Activated CD4-positive, CD25-positive, alpha-beta regulatory T cell treated with anti-CD3 and anti-CD28 coated beads, Interleukin-2, amount 50 U/mL, for 24 hours (primary cell): ENCODE measurements at places on chromosomes 12 and 14.
A peak's percentile ranks its signal among the peaks of the same experiment; 100 is the strongest.

DNA sequence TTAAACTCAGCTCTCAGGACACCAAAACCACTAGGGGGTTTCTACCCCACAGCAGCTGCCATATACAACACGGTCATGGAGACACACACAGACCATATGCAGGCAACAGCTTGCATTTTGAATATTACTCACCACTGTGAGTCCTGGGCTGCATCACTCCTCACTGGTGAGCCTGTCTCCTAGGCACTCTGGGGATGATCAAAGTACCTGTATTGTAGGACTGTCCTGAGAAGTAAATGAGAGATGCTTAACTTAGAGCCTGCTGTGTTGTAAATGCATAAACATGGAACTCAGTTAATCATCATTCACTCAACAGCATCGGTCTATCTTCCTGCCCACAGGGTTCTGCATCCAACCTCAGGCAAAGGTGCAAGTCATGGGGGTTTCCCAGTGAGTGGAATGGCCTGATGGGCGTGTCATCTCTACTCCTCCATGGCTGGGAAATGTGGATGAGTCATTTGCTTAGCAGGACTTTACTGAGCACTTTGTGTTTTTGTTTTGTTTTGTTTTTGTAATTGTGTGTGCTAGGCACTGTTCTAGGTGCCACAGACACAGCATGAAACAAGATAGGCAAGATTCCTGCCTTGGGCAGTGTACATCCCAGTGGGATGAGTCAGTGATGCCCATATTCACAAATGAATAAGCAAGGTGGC is 1141.2 kb upstream of the TMEM132C start:
- peak; percentile 81 for ATAC-seq

DNA sequence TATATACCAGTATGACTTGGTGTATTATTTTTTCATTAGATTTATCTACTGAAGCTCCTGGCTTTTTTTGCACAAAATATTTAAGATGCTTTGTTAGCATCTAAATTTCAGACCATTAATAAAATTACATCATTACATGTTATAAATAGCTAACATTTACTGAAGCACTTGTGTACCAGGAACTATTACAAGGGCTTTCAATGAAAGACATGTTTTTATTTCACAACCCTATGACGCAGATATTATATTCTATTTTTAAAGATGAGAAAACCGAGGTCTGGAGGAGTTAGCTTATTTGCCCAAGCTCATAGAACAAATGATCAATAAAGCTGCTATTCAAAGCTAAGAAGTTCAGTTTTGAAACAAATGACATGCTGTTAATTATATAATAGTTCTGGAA is 420.4 kb upstream of the DCN start:
- no peak for ATAC-seq

- ATAC-seq: no peak
Observed at GRCh38 chr14:105659935-105660527, 133.6 kb downstream of the TMEM121 start.

GRCh38 chr14:90062822-90063539 is 1.2 kb downstream of the KCNK13 start:
- no peak for ATAC-seq

DNA sequence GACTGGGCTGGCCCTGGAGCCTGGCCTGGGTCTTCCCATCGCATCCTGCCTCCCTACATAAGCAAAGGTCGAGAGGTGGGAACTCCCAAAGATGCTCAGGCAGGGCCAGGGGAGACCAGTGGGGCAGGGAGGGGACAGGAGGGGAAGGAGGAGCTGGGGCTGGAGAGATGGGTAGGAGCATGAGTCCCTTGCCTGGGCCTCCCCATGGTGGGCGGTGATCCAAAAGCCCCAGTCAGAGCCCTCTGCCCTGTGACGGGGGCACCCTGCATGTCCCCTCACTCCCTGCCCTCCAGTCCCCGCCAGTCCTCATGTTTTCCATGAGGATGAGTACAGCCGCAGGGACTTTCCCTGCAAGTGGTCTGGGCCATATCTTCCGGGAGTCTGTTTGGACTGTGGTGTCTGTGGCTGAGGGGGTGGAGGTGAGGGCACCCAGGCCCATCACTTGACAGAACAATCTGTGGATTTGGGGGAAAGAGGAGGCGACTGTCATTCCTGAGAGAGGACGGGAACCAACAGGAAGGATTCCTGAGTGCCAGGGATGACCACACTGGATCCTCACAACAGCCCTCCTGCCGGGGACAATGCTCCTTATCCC is 9.3 kb downstream of the BDKRB2 start:
- ATAC-seq: no peak

GRCh38 chr14:56422703-56423213 is 156.8 kb upstream of the TMEM260 start:
- no peak for ATAC-seq

GRCh38 chr12:26370098-26370497 is 174.7 kb downstream of the SSPN start:
- ATAC-seq: no peak

DNA sequence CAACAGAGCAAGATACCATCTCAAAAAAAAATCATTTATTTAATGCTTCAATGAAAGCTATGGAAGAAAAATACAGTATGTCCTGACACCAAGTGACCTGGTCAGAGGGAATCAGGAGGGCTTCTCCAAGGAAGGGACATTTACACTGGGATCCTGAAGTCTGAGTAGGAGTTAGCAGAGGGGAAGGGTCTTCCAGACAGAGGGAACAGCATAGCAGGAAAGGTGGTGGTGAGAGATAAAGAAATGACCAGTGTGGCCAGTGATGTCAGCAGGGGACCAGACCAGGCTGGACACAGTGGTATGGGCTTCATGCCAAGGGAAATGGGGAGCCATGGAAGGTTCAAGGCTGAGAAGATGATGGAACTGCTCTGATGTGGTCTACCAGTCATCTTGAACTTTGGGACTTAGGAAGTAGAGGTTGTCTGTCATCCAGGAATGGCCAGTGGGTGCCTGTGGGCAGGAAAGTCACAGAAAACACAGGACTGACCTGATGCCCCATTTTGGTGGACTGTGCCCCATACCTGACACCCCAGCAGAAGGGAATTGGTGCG is 7.8 kb upstream of the TCHP start:
- ATAC-seq: no peak

- ATAC-seq: no peak
Observed at GRCh38 chr14:96576359-96576758, 74.2 kb downstream of the PAPOLA start.

- no peak for ATAC-seq
Observed at GRCh38 chr14:61747342-61747741, 14.9 kb upstream of the SNAPC1 start.

GRCh38 chr12:122064780-122065588 is 13.6 kb upstream of the MLXIP start:
- no peak for ATAC-seq

DNA sequence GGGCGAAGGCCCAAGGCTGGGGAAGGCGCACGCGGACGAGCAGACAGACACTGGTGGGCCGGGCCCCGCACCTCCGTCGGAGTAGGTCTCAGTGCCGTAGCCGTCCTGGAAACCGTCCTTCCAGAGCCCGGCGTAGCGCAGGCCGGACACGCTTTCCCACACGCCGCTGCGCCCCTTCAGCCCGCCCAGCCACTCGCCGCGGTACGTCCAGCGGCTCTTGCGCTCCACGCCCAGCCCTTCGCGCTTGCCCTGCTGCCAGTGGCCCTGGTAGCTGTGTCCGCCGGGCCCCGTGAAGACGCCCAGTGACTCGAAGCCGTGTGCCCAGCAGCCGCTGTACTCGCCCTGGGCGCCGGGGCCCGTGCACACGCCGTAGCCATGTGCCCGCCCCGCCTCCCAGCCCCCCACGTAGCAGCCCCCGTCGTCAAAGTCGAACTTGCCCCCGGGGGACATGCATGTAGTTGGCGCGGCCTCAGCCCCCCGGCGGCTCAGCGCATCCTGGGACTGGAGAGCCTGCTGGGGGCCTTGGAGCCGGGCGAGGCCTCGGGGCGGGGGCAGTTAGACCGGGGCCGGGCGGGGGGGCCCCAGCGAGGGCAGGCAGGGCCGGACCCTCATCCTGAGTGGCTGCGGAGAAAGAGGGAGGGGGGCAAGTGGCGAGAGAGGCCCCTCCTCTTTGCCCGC is 1.4 kb downstream of the JPH4 start:
- ATAC-seq: no peak
